ENCODE measurements at places on chromosomes 12 and 14. TPM values are rescaled to one million over a fixed set of nuclear protein-coding genes. Genes with fewer than 3 reads are reported as not detected.

SLC15A4 gene
- total RNA-seq, result 20.8 TPM

TCL1B gene
- total RNA-seq, result not detected

PLD4 gene
- total RNA-seq, result not detected

FERMT2 gene
- total RNA-seq, result 29.1 TPM

CIROP gene
- total RNA-seq, result not detected

EML5 gene
- total RNA-seq, result 0.66 TPM

FBLN5 gene
- total RNA-seq, result 0.58 TPM

SRRM4 gene
- under 0.01 TPM for total RNA-seq

RND1 gene
- total RNA-seq, result 7.6 TPM

PTGDR gene
- not detected for total RNA-seq

SLC7A7 gene
- total RNA-seq, result not detected

GLT8D2 gene
- 1.6 TPM for total RNA-seq

All from PC-3 (cell line).